ENCODE measurements at places on chromosomes 12 and 14.

DNA sequence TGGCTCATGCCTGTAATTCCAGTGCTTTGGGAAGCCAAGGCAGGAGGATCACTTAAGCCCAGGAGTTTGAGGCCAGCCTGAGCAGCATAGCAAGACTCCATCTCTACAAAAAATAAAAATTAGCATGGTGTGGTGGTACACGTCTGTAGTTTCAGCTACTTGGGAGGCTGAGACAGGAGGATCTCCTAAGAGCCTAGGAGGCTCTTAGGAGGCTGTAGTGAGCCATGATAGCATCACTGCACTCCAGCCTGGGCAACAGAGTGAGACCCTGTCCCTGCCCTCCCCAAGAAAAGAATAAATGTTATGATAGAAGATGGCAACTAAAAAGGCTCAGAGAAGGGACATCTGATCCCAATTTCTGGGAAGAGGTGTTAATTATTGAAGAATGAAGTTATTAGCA is 3.2 kb upstream of the MANSC1 start:
- DNase-seq = no peak

- DNase-seq = no peak
These were observed 785.2 kb downstream of the GALC start for GRCh38 chr14:87207756-87208155.

GRCh38 chr12:128798571-128799341 is 25.0 kb downstream of the SLC15A4 start:
- DNase-seq = no peak

DNA sequence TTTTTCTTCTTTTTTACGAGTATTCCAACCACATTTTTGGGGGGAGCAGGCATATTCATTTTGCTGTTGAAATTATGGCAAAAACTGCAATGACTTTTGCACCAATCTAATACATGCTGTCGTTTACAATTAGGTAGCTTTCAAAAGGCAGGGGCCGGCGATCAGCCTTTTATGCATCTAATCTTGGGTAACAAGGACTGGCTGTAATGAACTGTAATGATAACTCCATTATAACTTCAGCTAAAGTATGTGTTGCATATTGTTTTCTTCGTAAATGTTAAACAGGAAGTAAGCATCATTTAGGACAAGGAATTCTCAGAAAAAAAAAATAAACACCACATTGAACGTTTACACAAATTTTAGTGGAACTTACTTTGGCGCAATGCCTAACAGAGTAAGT is 30.3 kb upstream of the KLRF1 start:
- DNase-seq = no peak

DNA sequence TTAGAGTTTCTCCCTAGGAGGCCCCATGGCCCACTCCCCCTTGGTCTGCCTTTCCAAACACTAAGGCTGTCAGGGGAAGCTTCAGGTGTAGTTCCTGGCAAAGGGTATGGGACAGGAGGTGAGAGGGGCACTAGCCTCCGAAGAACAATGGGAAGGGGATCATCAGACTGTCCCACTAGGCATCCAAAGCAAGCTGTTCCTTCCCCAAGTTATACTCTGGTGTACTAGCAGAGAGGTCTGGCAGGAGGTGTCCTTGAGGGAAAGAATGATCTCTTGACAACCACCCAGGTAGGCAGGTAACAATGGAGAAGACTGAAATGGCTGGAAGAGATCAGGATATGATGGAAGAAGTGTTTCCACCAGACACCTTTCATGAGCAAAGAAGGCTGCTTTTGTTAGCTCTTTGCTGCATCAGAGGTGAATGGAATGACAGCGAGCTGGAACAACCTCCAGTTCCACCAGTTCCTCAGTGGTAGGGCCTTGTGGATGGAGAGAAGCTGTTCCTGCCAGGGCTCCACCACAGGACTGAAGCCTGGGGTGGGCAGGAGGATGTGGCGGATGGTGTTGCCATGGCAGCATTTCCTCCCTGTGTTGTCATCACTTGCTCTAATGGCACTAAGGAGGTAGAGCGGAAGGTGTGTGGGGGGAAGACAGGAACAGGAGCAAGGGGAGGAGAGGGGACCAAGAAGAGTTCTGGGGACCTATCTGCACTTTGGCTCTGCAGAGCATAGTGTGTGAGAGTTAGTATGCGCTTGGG is 2.3 kb upstream of the AGAP2 start:
- no peak for DNase-seq

GRCh38 chr12:47858511-47859266 is 39.0 kb upstream of the HDAC7 start:
- no peak for DNase-seq

DNA sequence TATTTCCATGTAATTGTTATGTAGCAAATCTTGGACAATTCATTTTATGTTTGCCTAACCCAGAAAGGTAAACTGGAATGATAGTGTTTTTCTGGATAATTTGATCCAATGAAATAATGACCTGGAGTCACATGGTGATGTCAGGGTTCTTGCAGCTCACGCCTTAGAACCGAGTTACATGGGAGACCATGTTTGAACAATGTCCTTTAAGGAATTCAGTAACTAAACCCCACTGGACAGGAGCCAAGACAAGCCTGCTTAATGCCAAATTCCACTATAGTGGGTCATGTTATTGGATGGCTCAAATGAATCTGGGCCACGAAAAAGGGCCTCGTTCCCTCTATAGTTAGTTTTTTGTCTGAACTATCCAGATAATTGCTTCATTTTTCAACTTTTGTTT is 255.8 kb upstream of the HMGA2 start:
- peak; percentile 32 for DNase-seq

GRCh38 chr14:63727231-63727735 is 582 bp downstream of the SGPP1 start:
- DNase-seq = no peak

DNA sequence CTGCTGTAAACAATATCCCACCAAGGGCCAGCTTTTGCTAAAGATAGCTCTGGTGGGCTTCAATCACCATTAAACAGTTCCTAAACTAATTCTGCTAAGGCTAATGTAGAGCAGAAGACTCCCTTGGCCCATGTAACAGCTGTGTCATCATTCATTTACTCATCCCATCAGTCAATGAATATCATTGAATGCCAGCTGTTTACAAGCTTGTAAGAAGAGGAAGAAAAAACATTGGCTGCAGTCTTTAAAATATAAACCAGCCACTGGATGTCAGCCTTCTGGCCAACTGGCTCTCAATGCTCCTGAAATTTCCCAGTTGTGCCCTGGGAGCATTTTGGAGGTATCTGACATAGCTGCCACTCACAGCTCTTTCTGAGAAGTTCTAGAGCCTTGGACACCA is 18.0 kb upstream of the MAP3K9 start:
- DNase-seq = no peak

DNA sequence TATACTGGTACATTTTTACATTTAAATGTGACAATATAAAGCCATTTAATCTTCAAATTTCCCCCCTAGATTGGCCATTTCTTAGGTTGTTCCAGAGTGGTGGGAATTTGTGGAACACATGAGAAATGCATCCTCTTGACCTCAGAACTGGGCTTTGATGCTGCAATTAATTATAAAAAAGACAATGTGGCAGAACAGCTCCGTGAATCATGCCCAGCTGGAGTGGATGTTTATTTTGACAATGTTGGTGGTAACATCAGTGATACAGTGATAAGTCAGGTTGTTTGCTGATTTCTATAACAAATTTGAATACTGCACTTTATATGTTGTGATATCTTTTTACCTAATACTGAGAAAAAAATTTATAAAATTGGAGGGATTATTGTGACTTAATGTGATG is 7.6 kb upstream of the ZNF410 start:
- DNase-seq = no peak

DNA sequence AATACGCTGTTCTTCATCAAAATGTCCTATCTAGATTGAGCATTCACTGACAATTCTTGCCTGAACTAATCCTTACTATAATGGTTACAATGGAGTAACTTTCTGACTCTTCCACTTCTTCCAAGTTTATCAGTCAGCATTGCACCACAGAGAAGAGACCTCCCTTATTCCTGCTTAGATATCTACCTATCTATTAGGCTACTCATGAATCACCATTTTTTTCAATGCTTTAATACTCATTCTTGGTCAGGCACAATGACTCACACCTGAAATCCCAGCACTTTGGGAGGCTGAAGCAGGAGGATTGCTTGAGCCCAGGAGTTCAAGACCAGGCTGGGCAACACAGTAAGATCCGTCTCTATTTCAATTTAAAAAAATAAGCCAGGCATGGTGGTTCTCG is 39.3 kb downstream of the RPS6KA5 start:
- no peak for DNase-seq

DNA sequence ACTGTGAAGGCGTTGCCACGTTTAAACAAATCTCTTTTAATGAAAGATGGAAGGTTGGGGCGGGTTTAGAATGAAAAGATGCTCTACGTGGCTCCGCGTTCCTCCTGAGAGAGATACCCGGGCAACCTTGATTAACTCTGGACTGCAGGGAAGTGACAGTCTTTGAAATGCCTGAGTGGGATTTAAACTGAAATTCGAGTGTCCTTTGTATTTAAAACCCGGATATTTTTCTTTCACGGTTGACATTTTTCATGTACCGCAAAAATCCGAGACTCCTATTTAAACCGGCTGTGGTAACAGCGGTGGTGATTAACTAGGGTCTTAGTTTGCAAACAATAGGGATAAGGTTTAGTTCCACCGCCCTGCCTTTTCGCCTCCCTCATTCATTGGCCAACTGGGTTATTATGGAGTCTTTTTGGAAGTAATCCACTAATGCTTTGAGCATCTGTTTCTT is 707 bp downstream of the G2E3 start:
- DNase-seq = no peak

- no peak for DNase-seq
These were observed 29.0 kb downstream of the PALS1 start for GRCh38 chr14:67270145-67270753.

- DNase-seq = no peak
These were observed 128.3 kb downstream of the SLC16A7 start for GRCh38 chr12:59724011-59724695.

- peak; percentile 60 for DNase-seq
These were observed 8.3 kb downstream of the REC8 start for GRCh38 chr14:24179961-24180796.

DNA sequence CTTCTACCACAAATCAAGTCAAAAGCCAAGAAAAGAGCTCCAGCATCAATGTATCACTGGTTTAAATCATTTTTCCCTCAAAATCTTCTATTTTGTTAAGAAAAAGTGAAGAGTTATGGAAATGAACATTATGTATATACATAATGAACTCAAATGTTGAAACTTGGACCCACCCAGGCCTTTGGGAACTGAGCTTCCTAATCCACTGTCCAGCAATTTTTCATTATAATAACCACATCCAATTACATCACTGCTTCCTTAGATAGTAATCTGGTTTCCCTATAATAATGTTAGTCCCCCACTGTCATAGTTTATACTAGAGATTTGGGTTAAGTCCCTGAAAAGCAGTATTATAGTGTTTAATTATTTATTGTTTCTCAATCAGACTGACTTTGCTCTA is 170.9 kb downstream of the PIK3C2G start:
- no peak for DNase-seq

DNA sequence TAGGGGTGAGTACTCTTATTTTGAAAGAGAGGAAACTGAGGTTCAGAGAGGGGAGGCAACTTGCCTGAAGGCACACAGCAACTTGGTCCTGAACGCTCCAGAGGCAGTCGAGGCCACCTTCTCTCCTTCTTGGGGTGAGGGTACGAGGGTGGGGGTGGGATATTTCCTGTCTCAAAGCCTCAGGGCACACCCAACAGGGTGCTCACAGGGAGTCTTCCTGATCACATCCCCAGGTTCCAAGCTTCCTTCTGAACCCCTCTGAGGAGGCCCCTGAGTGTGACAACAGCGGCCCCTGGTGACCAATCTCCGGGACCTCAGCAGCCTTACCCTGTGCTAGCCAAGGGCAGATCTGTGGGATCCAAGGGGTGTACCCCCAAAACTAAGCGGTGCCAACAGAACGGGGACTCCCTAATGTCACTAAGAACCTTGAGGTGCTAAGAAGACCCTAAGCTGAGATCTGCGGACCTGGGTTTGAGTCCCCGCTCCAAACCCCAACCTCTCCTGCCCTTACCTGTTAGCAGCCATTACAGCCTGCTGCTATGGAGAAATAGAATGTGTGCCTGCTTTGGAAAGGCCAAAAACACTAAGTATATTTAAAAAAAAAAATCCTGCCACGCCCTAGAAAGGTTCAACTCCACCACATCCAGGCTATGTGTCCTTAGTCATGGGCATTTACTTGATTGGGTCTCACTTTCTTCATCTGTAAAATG is 57.9 kb downstream of the TRPV4 start:
- DNase-seq = peak; percentile 10

- no peak for DNase-seq
These were observed 375.0 kb downstream of the TRHDE start for GRCh38 chr12:72647139-72647538.

GRCh38 chr12:614411-614970 is 48.8 kb downstream of the NINJ2 start:
- DNase-seq = no peak

- DNase-seq = no peak
These were observed 1.0 kb downstream of the KLHL33 start for GRCh38 chr14:20434701-20435581.

DNA sequence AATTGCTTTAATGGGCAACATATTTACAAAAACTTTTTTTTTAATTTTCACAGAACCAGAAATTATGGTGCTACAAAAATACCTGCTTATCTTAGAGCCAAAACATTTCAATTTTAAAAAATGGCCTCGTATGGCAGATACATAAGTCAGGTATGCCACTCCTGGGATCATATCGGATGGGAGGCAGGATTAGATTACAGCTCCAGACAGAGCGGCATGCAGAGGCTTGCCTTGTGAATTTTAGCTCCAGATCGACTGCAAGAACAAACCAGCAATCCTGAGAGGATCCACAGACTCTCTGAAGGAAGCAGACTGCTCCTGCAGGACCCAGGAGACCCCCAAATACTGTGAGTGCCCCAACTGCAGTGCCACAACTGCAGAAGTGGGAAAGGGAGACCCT is 169.3 kb upstream of the AMIGO2 start:
- DNase-seq = no peak

- no peak for DNase-seq
These were observed 9.3 kb downstream of the PGF start for GRCh38 chr14:74945852-74946658.

DNA sequence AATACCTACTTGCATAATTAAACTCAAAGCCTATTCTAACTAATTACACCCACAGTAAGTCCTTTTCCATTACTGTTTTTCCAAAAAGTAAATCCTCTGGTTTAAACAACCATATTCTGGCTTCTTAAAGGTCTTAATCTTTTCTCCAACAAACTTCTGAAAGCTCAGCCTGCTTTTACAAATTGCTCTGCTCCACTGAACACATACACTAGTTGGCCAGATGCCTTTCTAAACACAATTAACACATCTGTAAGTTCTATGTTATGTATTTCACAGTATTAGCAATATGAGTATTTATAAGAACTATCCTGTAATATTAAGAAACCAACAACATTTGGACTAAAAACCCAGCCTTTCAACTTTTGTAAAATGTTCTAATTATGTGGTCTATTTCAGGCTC is 30.1 kb downstream of the PTPRB start:
- no peak for DNase-seq

DNA sequence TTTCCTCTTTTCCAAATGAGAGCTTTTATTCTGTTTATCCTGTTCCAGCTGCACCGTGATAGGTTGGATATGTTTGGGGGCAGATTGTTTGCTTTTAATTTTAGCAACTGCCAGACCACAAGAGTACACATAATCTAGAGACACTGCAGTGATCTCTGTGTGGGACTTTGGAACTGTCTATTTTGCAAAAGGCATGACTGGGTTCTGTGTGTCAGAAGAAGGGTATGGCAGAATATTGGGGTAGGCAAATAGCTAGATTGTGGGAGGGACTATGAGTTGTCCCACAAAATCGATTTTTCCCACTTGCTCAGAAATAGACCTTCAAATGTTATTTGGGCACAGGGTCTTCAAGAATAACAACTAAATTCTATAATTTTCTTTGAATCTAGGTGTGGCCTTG is 275.9 kb upstream of the KITLG start:
- no peak for DNase-seq

- no peak for DNase-seq
These were observed 24.9 kb upstream of the FUT8 start for GRCh38 chr14:65387628-65388027.
